ENCODE measurements at places on chromosomes 1 and 21. TPM values are rescaled to one million over a fixed set of nuclear protein-coding genes. Genes with fewer than 3 reads are reported as not detected.

DNA sequence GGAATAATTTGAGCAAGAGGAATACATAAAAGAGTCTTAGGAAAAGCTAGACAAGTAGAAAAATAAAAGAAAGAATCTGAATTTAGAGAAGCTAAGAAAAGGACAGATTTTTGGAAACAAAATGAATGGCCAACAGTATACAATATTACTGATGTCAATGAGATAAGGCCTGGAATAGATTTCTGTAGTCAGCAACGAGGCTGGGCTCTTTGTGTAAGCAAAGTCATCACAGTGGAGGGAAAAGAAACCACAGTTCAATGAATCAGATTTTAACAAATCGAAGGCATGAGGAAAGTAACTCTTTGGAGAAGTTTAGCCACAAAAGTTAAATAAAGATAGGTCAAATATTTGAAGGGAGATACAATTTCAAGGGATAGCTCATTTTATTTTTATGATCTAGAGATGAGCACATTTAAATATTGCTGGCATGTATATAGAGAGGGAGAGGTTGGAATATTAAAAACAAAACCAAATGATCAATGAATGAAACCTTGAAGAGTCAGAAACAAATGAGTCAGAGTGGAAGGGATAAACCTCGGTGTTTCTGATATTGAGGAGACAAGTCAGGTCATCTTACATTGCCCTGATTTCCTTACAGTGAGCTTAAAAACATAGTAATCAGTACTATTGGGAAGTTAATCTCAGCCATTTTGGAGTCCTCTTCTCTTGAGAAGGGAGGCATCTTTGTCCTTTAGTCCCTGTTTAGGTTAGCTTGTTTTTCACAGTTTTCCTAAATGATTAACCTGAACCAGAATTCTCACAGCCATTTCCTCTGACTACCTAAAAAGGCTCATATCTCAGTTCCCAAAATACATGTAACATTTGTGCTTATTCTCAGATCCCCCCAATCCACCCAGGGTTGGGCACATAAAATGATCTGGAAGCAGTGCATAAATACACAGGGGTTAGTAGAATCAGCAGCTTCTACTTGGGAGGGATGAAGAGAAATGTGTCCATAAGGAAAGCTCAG is 620.0 kb upstream of the B3GALT2 start:
- no peak for DNase-seq

DNA sequence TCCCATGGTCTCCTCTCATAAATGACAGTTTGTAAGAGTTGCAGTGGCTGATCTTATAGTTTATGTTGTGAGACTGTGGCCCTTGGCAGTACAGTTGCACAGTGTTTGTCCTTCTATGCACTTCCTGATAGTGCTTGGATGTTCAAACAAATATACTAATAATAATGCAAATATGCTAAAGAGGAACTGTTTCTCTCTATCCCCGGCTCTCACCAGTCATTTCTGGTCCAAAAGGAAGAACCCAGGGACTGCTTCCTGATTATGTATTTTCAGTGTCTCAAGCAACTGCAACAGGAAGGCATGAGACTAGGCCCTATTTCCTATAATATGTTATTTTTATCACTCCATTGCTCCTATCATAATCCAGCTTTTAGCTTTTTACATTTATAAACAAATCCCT is 17.0 kb upstream of the SUCO start:
- DNase-seq, result no peak

GRCh38 chr21:18711662-18712061 is 308.1 kb upstream of the TMPRSS15 start:
- DNase-seq, result no peak

GRCh38 chr21:25934771-25935224 is 200.0 kb downstream of the GABPA start:
- peak; percentile 97 for DNase-seq

DNA sequence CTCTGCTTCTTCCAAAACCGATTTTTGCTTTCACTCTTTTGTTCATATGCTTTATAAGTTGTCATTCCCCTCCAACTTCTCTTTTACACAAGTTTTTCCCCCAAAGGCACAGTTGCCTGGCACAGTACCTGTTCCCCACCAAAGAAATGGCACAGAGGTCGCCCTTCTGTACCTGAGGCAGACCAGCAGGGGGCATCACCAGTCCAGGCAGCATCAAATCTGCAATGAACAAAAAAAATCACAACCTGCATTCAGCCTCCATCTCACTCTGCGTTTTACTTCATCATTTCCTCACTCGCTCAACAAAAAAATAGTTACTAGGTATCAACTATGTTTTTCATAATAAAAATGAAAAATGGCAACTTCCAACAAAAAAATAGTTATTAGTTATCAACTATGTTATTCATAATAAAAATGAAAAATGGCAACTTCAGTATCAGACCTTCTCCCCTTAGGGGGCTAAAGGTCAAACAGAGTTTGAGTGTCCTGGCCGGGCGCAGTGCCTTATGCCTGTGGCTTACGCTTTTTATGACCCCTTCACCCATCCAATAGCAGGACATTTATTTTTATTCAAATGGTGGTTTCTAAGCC is 4.1 kb downstream of the EIF2D start:
- peak; percentile 32 for DNase-seq

DNA sequence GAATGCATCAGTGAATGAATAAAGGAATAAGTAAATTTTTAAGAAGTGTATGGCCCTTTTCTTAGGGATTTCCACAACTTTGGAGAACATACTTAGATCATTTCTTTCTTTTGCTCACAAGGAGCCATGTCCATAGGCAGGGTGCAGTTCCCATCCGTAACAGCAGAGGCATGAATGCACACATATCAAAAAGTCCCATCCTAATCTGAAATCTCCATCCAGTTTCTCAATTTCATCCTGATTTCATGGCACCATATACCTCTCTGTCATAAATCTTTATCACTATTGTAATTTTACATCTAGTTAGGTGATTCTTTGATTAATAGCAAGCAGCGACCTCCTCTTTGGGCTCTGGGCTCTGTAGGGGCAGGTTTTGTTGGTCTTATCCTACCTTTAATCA is 359.2 kb downstream of the RRAGC start:
- no peak for DNase-seq

DNA sequence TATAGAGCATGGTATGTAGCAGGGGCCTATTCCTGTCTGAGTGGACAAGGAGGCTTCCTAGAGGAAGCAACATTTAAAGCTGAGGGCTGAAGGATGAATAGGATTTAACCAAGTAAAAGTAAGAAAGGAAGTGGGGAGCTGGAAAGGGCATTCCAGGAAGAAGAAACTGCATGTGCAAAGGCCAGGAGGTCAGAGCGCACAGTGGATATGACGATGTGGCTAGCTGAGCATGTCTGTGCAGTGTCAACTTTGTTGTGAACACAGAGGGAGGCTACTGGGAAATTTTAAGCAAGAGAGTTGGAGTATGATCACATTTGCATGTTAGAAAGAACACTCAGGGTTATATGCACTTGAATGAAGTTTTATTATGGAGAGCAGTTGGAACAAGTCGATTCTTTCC is 28.6 kb upstream of the JUN start:
- DNase-seq, result peak; percentile 79

- DNase-seq, result peak; percentile 35
These were observed 251.2 kb downstream of the RRAGC start for GRCh38 chr1:38608202-38608864.

DNA sequence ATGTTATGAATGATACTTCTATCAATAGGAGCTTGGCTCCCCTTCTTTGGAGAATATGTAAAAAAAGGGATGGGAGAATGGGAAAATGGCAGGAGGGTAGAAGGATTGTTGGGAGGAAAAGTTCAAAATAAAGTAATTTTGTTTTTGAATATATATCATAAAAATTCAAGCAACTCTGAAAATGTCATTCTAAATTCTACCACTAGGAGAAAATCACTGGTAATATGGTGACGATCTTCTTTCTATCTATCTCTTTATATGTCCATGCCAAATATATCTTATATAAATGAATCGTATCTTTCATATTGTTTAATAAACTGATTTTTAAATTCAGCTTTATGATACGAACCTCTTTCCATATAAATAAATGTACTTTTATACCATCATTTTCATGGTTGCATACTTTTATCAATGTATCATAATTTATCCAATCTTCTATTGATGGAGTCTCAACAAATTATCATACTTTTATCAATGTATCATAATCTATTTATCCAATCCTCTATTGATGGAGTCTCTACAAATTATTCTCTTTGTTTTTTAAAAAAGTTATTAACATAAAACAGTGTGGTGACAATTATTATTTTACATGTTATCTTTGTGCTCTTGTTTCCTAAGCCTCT is 73.7 kb upstream of the MARK1 start:
- DNase-seq, result no peak

DNA sequence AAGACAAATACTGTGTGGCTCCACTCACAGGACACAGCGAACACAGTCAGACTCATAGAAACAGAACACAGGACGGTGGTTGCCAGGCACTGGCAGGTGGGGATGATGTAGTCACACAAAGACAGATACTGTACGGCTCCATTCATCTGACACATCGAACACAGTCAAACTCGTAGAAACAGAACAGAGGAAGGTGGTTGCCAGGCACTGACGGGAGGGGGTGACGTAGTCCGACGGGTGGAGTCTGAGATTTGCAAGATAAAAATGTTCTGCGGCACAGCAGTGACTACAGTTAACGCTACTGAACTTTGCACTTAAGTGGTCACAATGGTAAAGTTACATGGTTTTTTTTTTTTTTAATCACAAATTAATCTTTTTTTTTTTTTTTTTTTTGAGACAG is 18.7 kb downstream of the C21orf58 start:
- DNase-seq, result no peak

GRCh38 chr1:101406681-101407080 is 169.9 kb downstream of the S1PR1 start:
- no peak for DNase-seq

DNA sequence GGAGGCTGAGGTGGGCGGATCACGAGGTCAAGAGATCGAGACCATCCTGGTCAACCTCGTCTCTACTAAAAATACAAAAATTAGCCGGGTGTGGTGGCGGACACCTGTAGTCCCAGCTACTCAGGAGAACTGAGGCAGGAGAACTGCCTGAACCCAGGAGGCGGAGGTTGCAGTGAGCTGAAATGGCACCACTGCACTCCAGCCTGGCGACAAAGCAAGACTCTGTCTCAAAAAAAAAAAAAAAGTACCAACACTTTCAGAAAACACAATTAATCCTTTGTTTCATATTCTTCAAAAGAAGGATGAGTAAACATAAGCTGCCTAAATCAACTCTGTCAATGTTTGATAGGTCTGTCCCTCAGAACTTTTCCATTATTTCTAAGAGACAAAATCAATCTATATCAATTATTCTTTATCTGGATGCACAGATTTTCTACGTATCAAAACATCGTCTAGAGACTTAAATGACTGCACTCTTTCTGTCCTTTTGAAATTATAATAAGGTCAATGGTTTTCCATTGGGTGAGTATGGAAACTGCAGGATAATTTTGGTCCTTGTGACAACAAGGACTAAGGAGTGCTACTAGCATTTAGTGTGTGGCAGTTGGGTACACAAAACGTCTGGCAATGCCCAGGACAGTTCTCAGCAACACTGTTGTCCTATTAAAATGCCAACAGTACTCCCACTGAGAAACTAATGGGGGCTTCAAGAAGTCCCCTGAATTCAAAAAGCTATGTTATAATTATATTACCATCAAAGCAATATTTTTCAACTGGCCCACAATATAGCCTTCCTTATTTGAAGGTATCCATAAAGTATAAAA is 40.7 kb downstream of the LPGAT1 start:
- no peak for DNase-seq

GRCh38 chr1:101312147-101312546 is 75.3 kb downstream of the S1PR1 start:
- no peak for DNase-seq

DNA sequence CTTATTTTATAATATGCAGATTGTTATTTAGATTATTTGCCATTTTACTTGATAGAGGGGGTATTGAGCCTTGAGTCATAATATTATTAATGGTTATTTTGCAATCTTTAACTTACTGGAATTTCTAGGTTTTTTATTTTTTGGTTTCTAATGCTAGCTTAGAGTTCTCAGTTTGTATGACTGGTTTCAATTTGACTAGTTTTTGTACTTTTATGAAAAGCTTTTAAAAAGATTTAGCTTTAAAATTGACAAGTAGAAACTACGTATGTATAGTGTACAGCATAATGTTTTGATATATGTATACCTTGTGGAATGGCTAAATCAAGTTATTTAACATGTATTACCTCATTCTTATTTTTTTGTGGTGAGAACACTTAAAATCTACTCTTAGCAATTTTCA is 41.5 kb downstream of the CEP350 start:
- no peak for DNase-seq

DNA sequence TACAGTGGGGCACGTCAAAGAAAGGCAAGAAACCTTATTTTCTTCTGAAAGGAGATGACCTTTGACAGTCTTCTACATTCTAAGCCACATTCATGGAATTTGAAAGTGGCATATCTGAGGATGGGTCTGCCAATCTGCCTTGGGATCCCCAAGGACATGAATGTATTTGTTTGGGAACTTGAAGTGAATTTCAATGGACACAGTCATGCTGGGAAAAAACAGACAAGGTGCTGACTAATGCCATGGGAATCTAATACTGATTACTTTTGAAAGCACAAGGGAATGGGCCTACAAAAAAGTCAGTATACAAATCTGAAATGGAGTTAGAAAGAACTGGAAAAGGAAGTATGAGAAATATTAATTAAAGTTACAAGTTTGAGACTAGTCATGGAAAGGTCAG is 128.8 kb downstream of the KCNJ6 start:
- DNase-seq, result peak; percentile 62

GRCh38 chr1:59751801-59752200 is 62.9 kb upstream of the HOOK1 start:
- no peak for DNase-seq

DNA sequence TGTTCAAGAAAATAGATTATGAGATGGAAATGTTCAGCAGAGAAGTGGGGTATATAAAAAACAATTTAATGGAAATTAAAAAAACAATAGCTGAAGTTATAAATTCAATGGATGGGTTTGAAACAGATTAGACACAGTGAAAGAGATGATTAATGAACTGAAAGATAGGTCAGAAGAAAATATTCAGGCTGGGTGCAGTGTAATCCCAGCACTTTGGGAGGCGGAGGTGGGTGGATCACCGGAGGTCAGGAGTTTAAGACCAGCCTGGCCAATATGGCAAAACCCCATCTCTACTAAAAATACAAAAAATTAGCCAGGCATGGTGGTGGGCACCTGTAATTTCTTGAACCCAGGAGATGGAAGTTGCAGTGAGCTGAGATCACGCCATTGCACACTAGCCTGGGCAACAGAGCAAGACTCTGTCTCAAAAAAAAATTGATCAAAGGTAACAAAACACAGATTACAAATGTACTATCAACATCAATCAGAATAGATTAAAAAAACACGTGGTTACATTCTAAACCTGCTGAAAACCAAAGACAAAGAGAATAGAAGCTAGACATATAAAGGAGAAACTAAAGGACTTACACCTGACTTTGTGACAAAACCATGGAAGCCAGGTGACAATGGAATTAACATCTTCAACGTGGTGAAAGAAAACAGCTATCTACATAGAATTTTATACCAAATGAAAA is 4.8 kb upstream of the SUMO3 start:
- DNase-seq, result no peak

Gene GPR89A
- total RNA-seq, result 38.4 TPM

Gene OVAAL
- not detected for total RNA-seq

Gene AMY1A
- total RNA-seq, result not detected

Gene C1QA
- total RNA-seq, result not detected

Gene C1orf167
- not detected for total RNA-seq

Gene TMEM125
- total RNA-seq, result not detected

Gene GPATCH2
- total RNA-seq, result 21.9 TPM

Gene WDR64
- not detected for total RNA-seq

Gene PLXNA2
- 1.9 TPM for total RNA-seq

Gene KNCN
- total RNA-seq, result not detected

Gene B3GALNT2
- total RNA-seq, result 48.0 TPM

Gene KCNJ10
- total RNA-seq, result under 0.01 TPM

Gene RNU1-3
- total RNA-seq, result under 0.01 TPM

Gene EFNA4
- total RNA-seq, result 2.6 TPM
